Spinal cord (tissue), 10 donors: ENCODE measurements at places on chromosomes 5 and 9.

- DNase-seq, result peak; percentile 12
Measured at GRCh38 chr9:35341585-35341984, 148.3 kb upstream of the RUSC2 start.

DNA sequence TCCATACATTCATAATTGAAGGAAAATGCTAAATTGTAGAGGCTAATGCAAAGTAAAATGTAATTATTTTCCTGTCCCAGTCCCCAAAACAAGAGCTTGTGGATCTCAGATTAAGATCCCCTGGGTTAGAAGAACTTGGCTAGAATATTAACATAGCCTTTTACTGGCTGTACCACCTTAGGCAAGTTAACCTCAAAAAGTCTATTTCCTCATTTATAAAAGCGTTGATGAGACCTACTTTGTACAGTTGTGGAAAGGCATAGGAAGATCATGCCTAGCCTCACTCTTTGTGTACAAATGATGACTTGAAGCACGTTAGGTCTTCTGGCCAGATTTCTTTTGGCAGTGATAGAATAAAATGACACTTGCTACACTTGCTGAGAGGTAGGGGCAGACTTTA lies 97.2 kb downstream of the F2RL2 start:
- DNase-seq, result no peak

DNA sequence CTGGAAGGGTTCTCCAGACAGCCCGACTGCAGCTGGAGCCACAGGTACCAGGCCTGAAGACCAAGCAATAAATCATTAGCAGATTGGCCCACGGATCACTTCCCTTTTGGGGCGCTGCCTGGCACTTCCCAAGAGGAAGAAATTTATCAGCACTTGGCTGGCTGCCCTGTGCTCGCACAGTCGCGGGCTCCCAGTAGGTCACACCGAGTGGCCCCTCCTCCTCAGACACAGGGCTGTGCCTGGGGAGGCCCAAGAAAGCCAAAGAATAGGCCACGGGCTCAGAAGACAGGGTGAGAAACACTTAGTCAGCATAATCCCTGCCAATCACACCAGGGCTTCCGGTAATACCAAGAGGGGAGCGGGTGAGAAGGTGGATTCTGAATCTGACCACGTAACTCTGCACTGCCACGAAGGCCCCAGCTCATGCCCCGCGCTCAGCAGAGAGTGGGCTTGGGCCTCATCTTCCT lies 115.7 kb upstream of the MSX2 start:
- DNase-seq, result no peak

DNA sequence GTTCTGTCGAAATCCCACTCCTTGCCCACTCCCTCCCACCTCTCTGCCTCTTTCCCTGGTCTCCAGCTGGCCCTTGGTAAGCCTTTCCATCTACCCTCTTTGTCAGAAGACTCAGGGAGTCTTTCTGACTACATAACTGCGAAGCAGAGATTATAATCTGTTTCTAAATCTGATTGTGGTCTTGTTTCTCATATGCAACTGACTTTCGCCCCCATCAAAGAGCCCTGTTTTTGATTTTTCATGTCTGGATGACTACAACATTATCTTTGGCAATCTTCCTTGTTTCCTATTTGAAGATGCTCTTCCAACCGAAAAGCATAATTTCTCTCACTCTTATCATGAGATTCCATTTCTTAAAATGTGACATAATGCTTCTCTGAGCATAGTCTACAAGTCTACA lies 218.2 kb upstream of the ADAMTSL1 start:
- DNase-seq, result no peak

DNA sequence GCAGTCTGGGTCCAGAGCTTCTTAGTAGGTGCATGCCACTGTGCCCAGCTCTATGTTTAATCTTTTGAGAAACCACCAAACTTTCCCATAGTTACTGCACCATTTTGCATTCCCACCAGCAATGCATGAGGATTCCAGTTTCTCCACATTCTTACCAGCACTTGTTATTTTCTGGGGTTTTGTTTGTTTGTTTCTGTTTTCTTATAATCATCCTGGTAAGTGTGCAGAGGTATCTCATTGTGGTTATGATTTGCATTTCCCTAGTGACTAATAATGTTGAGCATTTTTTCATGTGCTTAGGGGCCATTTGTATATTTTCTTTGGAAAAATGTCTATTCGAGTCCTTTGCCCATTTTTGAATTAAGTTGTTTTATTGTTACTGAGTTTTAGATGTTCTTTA lies 11.4 kb downstream of the FOXE1 start:
- no peak for DNase-seq

DNA sequence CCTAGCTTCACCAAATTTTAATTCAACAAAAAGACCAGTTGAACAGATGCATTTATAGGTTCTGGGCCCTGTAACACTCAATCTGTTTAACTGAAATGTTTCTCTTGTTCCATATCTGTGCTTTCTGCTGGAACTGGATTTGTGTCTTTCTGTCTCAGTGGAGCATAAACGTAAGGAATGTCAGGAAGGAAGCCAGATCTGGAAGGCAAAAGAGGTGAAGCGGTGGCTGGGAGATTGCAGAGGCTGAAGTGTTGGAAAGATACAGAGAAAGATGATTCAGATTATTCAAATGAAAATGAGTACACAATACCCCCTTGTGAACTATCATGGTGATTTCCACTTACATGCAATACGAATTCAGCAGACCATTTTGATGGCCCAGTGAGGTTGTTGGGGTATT lies 406.8 kb downstream of the BRINP1 start:
- DNase-seq, result peak; percentile 22

- no peak for DNase-seq
Measured at GRCh38 chr9:100449420-100449819, 22.5 kb downstream of the MSANTD3 start.

DNA sequence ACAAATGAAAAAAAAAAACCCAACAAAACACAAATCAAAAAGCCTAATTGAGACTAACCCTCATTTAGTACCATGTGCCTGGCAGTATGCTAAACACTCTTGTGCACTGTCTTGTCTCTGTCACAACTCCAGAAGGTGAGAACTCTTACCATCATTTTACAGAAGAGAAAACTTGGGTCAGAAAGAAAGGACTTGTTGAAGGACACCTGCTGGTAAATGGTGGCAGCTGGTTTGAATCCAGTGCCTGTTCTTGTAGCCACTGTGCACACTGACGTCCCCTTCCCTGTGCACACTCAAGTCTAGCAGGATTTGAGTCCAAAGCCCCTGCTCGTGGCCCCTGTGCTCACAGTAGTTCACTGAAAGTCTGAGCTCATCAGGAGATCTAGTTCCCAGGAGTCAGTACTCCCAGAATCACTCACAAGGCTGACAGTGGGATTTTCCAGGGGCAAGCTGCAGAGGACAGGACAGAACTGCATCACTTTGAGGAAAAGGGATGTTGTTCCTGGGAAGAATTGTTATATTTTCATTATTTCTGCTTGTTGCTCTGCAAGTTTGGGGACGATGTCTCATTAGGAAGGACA lies 43.0 kb upstream of the HSD17B4 start:
- DNase-seq, result no peak

GRCh38 chr9:74800226-74800625 lies 87.5 kb downstream of the TRPM6 start:
- no peak for DNase-seq

DNA sequence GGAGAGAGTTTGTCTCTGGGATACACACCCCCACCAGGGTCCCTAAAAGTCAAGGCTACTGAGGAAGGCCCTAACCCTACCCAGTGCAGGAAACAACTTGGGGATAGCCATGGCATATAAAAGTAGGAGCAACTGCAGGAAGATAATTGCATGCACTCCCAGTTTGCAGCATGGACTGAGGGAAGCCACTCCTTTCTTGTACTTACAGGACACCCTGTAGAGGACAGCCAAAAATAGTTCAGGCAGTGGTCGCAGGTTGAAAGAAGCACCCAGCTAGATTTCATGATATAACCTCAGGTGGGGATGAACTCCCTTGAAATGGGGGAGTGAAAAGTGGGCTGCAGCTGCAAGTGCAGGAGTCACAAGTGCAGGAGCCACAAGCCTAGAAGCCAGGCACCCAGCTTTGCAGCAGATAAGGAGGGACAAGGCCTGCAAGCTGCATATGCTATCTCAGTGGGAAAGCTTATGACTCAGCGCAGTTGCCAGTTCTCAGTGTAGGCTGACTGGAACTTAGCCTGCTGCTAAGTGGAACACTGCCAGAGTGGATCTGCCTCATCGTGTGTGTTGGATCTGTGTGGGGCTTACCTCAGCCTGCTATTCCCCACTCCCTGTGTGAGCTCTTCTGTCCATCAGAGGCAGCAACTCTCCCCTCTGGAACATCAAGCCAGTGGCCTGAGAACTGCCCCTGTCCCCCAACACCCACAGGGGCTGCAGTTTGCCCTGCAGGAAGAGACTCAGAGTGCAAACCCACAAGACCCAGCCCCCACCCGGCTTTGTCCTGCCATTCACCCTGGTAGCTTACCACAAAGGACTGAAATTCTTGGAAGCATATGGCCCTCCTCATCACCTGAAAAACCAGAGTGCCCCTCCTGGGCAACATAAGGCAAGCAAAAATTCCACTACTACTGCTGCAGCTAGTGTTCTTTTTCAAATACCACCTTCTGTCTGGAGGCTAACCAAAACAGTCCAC lies 42.7 kb downstream of the CYLC2 start:
- DNase-seq, result no peak

DNA sequence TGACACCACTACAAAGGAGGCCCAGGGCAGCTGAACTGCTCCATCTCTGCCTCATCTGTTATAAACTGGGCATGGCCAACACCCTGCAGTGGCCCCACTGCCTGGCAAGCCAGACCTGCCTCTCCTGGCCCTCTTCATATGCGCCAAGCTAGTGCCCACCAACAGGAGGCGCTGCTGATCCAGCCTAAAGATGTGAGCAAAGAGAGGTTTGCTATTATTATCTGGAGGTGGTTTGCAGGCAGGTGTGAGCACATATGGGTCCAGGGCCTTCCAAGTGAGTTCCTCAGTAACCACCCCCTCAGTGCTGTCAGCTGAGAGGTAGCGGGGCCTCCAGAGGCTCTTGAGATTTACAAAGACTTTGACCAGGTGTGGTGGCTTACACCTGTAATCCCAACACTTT lies 232.2 kb downstream of the SYK start:
- no peak for DNase-seq

GRCh38 chr9:8101607-8102006 lies 302.0 kb upstream of the DMAC1 start:
- no peak for DNase-seq

DNA sequence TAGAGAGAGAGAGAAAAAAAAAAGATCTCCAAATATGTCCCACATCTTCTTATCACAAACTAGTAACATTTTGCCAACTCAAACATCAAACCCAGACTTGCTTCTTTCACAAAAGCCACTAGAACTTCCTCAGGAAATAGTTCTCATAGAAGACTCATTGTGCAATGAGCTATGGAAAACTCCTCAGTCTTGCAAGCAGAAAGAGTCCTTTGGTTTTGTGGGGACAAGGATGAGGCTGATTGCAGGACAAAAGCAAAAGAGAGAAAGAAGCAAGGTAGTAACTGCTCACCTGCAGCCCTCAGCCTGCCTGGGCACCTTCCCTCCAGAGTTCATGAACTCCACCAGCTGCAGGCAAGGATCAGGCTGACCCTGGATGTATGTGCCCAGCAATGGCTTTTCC lies 399.0 kb downstream of the IRX1 start:
- no peak for DNase-seq

DNA sequence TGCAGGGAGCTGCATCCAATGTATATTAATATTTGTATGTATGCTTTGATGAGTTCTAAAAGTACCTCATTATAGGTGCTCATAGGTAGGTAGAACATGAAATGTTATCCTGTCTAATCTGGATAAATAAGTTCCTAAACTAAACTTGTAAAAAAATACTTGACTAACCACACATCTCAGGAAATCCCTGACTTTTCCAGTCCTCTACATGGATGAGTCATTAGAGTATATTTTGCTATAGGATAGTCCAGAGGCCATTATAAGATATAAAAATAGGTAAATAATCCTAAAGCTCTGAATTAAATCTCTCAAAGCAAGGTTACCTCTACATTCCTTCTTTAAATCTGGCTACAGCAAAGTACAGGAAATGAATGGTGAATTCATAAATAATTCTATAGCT lies 404.3 kb downstream of the RAB3C start:
- DNase-seq, result no peak

GRCh38 chr5:140106101-140106500 lies 7.8 kb upstream of the PURA start:
- DNase-seq, result no peak

DNA sequence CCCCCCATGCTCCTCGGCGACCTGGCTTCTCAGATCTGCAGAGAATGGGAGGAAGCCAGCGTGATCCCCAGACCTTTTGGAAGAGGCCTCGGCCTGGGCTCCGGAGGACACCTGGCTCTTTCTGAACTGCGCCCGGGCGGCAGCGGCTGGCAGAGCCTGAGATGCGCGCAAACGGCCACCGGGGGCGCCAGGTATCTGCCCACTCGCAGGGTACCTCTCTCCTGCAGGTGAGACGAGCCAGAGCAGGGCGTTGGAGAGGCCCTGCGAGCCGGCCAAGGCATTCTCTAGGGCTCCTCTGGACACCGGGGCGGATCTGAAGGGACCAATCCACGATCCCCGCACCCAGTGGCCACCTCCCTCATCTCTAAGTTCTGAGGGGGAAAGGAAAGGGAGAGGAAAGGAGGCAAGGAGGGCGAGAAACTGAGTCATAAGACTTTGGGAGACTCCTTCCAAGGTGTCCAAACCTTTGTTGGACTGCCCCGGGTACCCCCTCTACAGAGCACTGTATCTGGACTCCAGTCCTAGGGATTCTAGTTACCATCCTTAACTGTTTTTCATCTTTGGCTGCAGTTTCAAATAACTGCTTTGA lies 55.0 kb upstream of the SLC46A2 start:
- no peak for DNase-seq

DNA sequence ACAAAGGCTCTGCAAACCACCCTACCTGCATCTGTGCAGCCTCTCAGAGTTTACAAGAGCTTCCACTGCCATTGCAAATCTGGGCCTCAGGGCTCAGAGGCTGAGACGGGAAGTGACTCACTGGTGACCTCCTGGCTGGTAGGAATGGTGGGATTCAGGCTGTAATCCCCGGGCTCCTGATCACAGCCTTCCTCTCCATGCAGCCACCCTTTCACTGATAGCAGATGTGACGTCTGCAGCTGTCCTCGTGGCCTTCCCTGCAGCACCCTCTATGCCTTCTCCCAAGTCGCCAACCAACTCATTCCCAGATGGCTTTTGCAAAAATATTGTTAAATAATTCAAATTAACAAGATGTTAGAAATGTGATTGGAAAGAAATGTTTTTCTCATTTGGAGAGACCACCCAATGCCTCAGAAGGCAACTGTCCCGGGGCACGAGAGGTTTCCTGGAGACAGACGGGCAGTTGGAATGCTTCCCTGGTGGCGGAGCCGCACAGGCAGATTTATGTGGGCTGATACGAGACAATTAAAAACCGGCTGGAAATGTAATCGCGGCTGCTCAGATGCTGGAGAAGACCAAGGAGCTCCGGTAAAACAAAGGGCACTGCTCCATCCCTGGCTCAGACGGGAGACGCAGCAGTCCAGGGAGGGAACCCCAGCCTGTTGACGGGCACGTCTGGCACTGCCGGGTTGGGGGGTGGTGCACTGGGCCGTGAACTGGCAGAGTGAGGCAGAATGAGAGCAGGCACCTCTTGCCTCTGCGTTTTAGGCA lies 34.4 kb upstream of the SLC25A51 start:
- DNase-seq, result no peak

DNA sequence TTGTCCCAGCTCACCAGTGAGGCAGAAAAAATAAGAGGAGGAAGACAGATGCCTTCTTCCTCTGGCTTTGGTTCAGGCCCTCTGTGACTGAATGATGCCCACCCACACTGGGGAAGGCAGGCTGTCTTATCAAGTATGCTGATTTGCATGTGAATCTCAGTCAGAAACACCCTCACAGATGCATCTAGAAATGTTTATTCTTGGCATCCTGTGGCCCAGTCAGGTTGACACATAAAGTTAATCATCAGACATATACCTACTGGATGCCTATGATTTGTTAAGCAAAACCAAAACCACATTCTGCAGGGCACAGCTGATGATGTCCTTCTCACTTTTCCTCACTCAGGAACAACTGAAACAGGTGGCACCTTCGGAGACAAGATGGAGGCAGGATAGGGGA lies 243.4 kb upstream of the KCNN2 start:
- no peak for DNase-seq
